Liver (tissue), 10 donors: ENCODE measurements at places on chromosomes 12 and 14. TPM values are rescaled to one million over a fixed set of nuclear protein-coding genes. Genes with fewer than 3 reads are reported as not detected.

GRCh38 chr12:67471810-67472209, 176.7 kb upstream of the DYRK2 start:
- no peak for DNase-seq

DNA sequence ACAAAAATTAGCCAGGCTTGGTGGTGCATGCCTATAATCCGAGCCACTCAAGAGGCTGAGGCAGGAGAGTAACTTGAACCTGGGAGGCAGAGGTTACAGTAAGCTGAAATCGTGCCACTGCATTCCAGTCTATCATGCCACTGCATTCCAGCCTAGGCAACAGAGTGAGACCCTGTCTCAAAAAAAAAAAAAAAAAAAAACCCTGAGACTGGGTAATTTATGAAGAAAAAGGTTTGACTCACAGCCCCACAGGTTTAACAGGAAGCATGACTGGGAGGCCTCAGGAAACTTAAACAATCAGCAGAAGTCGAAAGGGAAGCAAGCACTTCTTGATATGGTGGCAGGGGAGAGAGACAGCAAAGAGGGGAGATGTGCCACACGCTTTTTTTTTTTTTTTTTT, 123.2 kb downstream of the GXYLT1 start:
- no peak for DNase-seq

NTS gene
- 0.09 TPM for polyA plus RNA-seq

DNA sequence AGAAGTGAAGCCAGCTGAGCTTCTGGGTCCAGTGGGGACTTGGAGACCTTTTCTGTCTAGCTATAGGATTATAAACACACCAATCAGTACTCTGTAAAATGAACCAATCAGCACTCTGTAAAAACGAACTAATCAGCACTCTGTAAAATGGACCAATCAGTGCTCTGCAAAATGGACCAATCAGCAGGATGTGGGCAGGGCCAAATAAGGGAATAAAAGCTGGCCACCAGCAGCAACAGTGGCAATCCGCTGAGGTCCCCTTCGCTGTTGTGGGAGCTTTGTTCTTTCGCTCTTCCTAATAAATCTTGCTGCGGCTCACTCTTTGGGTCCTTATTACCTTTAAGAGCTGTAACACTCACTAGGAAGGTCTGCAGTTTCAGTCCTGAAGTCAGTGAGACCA, 72.3 kb downstream of the NTS start:
- no peak for DNase-seq

- DNase-seq = no peak
These were observed 93.6 kb downstream of the HECTD4 start for GRCh38 chr12:112288638-112289037.

GRCh38 chr12:38983117-38983571, 77.8 kb upstream of the CPNE8 start:
- DNase-seq = no peak

GRCh38 chr14:54852215-54852614, 50.4 kb downstream of the GCH1 start:
- no peak for DNase-seq

- no peak for DNase-seq
These were observed 222.4 kb upstream of the AMIGO2 start for GRCh38 chr12:47302111-47302671.

DNA sequence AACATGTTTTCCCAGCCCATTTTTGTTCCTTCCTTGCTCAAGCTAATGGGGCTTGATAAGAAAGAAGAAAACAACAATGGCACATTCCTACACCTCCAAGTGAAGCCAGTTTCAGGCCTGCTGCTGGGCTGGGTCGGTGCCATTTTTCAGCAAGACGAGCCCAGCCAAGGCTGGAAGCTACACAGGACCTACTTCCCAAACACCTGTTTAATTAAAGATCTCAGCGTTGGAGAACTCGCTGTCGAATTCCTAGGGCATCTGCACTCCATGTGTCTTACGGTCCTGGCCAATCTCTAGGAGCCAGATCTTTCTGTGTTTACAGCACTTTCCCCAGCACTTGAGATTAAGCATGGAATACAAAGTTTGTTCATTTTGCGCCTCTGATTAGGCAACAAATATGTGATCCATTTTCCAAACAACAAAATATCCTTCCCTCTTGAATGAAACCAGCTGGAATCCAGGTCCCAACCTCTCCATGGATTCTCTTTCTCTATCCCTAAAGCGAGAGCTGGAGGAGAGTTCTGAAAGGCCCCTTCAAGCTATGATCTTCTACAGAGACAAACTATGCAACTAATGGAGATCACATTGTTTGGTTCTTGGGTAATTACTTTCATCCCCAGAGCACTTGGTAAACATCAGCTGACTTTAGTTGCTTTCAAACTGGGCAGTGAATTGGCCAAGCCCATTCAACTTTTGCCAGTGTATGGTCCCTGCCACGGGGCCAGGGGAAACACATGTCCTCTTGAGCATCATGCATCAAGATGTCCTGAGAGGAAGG, 34.3 kb upstream of the TC2N start:
- no peak for DNase-seq

- no peak for DNase-seq
These were observed 1.7 kb downstream of the VSIG10 start for GRCh38 chr12:118102070-118102469.

DNA sequence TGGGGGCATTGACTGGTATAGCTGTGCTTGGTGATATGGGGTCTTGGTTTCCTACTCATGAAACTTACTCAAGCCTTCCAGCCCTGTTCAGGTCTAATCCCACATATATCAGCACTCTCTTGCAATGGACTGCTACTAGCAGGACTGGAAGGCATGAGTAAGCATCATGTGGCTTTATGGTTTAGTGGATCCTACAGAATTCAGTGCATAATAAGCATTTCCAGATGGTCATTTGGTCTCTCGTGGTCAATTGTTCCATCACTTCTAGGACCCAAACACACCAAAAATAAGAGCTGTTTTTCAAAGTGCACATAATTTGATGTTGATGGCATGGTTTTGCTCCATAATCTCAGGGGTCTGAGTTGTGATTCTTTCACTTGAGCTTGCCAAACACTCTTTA, 114.4 kb downstream of the LMNTD1 start:
- DNase-seq = no peak

NOVA1 gene
- polyA plus RNA-seq = 0.24 TPM

GRCh38 chr14:68865542-68865941, 72.7 kb upstream of the ZFP36L1 start:
- DNase-seq = no peak

- no peak for DNase-seq
These were observed 2.1 kb upstream of the OXA1L start for GRCh38 chr14:22764382-22764781.

- DNase-seq = no peak
These were observed 66.4 kb downstream of the PAWR start for GRCh38 chr12:79624378-79624777.

RAD51B gene
- polyA plus RNA-seq = 0.81 TPM

NEK9 gene
- 24.3 TPM for polyA plus RNA-seq

DNA sequence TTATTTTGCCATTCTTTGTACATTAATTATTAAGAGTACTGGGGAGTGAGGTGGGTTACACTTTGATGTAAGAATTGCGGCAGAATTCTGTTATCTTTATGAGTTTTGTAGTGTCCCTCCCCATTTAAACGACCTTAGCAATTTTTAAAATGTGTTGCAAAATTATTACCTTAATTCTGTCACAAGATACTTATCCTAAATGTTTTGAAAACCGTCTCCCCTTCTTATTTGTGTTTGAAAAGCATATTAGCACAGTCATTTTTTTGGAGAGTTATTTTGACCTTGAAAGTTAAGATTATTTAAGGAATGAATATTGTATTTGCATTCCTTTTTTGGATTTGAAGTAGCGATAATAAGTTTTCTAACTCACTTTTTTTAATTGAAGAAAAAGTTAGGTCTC, 2.2 kb downstream of the ARHGAP5 start:
- DNase-seq = no peak

GNG2 gene
- 3.7 TPM for polyA plus RNA-seq

SLC2A3 gene
- 2.1 TPM for polyA plus RNA-seq

DNA sequence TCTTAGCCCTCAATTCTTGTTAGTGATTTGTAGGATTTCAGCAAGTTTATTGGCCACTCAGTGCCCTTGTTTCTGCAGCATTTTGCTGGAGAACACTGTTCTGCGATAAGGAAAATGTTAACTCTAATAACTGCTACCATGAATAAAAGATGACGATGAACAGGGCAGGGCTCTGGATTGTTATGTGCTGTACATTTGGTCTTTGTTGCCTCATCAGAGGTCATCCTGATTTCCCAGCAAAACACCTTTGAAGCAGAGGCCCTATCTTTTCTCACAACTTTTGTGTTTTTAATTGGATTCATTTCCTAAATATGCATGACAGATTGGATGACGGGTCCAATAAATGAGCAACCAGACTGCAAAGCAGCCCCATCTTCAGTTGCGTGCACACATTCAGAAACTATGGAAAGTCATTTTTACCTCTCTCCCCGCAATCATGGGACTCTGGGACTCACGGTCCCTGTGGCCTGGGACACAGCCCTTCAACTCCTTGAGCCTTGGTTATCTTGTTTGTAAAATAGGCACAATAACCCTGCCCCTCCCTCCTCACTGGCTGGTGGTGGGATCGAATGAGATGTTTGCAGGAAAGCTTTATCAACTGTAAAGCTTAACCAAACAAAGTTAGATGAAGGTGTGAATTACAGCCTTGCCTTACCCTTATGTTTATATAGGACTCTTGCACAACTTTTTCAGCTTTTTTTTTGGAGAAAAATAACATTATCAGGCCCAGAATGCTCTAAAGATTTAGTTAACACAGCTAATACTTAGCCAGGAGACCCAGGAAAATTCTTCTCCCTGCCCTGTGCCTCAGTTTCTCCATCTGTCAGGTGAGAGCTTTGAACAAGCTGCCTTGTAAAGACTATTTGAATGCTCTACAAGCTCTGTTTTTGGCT, 45.4 kb downstream of the RPH3A start:
- DNase-seq = no peak

GRCh38 chr12:47935184-47935583, 28.2 kb upstream of the TMEM106C start:
- DNase-seq = no peak

DNA sequence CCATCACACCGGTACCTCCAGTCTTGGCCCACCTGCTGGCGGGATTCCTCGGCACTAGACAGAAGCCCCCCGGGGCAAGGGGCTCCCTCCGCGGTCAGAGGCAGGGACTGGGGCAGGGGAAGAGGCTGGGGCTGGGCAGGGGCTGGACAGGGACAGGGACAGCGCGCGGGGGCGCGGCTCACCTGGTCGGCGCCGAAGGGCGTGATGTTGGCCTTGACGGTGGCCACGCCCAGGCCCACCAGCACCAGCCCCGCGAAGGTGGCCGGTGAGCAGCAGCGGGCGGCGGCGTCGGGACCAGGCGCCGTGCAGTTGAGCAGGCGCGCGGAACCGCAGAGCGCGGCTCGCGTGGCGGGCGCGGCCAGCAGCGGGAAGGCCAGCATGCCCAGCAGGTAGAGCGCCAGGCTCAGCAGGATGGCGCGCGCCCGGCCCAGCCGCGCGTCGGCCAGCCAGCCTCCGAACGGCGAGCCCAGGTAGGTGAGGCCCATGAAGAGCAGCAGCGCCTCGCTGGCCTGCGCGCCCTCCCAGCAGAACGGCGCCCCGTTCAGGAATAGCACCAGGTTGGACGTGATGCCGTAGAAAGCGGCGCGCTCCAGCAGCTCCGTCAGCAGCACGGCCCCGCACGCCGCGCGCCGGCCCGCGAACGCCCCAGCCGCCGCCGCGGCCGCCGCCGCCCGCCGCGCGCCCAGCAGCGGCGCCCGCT, 392 bp downstream of the SLC15A4 start:
- DNase-seq = peak; percentile 48

DNA sequence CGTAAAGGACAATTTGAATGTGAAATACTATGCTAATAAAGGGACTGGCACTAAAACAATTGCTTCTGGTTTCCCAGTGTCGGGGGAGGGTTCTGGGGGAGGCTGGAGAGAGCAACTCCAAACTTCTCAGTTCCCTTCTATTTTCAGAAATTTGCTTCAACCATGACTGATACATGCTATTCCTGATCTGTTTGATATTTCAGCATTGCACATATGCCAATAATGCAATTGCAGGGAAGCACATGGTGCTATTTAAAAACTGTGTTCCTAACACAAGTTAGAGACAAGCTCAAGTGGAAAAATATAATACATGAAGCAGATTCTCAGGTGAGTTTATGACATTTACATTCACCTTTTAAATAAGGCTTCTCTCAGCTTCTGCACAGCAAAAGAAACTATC, 188.9 kb downstream of the RIMBP2 start:
- no peak for DNase-seq

- DNase-seq = no peak
These were observed 182.0 kb downstream of the CAND1 start for GRCh38 chr12:67451206-67451605.

POU6F1 gene
- polyA plus RNA-seq = 1.3 TPM

DNA sequence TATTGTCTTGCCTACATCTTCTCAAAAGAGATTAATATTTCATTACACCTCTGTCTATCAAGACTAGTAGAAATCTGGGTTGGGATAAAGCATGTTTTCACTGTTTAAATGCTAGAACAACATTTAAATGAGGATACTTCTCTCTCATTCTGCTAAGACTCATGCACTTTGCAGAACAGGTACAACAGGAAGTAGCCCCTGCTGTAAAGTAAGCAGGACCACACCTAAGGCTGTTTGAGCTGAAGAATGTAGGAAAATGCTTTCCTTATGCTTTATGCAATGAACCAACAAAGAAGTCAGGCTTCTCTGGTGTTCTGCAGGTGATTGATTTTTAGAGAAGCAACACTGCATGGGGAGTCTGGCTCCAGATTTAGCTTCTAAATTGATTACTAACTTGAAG, 89.4 kb downstream of the PAX9 start:
- no peak for DNase-seq

- DNase-seq = no peak
These were observed 83.5 kb downstream of the NTF3 start for GRCh38 chr12:5515458-5515857.

DNA sequence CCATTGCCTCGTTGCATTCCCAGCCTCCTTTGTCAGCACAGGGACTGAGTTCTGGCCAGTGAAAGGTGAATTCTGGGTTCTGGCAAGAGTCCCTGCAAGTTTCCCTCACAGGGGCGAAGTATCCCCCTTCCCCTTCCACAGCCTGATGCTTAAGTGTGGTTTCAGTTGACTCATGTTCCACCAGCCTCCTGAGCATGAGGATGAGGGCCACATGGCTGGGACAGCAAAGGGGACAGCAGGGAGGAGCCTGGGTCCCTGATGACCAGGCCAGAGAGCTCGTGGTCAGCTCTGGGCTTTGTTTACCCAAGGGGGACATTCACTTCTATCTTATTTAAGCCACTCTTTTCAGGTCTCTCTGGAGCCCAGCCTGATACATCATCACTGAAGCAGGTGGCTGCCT, 36.5 kb downstream of the CACNA2D4 start:
- DNase-seq = peak; percentile 16
